ENCODE measurements at places on chromosomes 5 and 9.

DNA sequence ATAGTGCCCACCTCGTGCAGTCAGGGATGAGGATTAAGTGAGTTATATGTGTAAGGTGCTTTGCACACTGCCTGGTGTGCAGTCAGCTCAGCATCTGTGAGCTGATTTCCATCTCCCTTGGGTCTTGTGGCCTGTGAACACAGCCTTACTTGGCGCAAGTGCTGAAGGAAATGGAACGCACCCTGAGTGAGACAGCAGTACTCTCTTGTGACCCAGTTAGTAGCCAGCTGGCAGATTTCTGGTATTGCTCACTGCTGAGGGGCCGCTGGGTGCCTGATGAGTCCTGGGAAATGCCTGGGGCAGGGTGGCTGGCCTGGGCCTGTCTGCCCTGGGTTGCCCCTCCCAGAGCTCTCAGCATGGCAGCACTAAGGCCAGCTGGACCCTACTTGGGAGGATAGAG lies 90.9 kb upstream of the BOD1 start:
- DNase-seq = no peak

GRCh38 chr5:175464074-175464941 lies 14.1 kb upstream of the SFXN1 start:
- DNase-seq = peak; percentile 26

DNA sequence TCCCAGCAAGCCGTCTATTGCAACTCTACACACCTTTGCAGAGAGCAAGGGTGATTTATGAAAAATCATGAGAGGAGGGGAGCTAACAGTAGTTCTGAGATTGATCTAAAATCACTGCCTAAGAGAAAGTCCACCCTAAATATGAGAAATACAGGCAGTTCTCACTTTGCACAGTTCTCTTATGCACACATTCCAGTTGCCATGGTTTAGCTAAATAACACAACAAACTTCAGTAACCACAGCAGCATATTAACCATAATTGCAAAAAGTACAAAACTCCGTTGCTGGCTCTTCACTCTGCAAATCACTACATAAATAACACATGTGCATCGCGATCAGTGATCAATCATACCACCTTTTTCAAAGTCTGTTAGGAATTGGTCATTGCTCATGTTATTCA lies 31.1 kb downstream of the PGGT1B start:
- DNase-seq = no peak

GRCh38 chr9:89596937-89597555 lies 7.8 kb upstream of the GADD45G start:
- DNase-seq = no peak

DNA sequence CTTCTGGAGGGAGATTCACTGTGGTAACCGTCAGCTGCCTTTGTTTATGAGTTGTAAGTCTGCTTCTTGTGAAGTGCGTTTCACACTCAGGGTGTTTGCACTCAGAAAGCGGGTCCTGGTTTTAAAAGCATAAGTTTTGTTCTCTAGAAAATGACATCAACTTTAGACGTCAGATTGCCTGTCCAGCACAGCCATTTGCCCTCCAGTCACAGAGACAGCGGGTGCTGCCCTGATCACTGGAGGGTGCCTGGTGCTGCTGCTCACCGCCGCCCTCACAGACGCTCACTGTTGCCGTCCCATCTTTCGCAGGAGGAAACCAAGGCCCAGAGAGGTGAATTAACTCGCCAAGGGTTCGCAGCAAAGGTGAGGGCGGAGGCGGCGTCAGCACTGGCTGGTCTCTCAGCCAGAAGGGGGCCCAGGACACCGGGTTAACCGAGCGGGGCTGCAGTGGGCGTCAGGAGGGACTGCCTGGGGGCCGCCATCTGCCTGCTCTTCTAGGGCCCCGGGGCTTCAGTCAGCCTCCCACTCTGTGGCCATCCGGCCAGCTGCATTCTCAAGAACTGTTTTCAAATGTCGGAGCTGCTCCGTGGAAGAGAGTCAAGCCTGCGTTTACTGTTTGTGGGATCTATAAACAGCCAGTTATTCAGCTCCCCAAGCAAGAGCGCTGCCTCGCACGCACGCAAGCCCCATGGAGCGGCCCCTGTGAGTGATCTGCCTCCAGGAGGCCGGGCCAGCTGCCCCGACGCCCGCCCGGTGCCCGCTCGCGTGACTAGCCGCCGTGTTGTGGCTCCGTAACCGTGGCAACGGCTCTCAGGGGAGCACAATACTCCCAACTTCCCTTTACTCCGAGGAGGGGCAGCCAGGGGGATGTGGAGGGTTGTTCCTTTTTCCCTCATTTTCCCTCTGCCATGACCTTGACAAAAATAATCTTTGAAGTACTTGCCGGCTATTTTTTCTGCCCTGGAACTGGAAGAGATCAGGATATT lies 43.4 kb upstream of the EXOC3 start:
- no peak for DNase-seq
